ENCODE measurements at places on chromosomes 6 and 20. TPM values are rescaled to one million over a fixed set of nuclear protein-coding genes. Genes with fewer than 3 reads are reported as not detected.

Gene PNPLA1
- not detected for total RNA-seq

Gene RSPH9
- total RNA-seq = 0.44 TPM

Gene NDUFAF4
- total RNA-seq = 40.6 TPM

Gene GJA10
- not detected for total RNA-seq

Gene COL9A3
- total RNA-seq = 6.3 TPM

Gene ASIP
- total RNA-seq = not detected

Gene SRMS
- total RNA-seq = not detected

Gene WFDC5
- total RNA-seq = not detected

Gene C6orf118
- total RNA-seq = not detected

- no peak for DNase-seq
Measured at GRCh38 chr20:32763202-32764004, 1.2 kb downstream of the DNMT3B start.

DNA sequence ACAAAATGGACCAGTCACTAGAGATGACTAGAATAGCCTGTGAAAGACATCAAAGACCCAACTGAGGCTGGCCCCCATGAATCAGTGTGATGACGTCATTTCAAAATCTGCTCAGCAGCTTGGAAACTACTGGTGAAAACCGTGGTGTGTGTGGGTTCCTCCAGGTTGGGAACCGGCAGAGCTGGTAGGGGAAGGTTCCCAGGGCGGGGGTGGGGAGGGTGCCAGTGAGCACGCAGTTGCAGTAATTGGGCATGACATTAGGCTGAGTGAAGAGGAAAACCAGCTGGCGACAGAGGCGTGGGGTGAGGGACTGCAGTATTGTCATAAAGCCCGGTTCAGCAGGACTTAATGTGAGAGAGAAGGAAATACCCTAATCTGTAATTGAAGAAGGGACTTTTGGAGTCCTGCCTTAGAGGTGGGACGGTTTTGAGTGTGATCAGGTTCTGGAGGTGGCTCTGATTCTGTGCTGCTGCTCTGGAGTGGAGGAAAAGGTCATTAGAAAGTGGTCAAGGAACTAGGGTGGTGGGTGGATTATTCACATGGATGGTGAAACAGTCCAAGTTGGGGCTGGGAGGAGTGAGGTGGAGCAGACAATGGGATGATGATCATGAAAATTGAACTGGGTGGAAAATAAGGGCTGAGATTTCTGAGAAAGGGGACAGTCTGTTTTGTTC is 52.0 kb upstream of the MTHFD1L start:
- DNase-seq = no peak

- DNase-seq = no peak
Measured at GRCh38 chr20:8616792-8617191, 452.1 kb upstream of the PLCB4 start.

- no peak for DNase-seq
Measured at GRCh38 chr6:56713254-56713672, 70.6 kb upstream of the DST start.

- no peak for DNase-seq
Measured at GRCh38 chr6:37700620-37700973, 2.9 kb upstream of the MDGA1 start.

DNA sequence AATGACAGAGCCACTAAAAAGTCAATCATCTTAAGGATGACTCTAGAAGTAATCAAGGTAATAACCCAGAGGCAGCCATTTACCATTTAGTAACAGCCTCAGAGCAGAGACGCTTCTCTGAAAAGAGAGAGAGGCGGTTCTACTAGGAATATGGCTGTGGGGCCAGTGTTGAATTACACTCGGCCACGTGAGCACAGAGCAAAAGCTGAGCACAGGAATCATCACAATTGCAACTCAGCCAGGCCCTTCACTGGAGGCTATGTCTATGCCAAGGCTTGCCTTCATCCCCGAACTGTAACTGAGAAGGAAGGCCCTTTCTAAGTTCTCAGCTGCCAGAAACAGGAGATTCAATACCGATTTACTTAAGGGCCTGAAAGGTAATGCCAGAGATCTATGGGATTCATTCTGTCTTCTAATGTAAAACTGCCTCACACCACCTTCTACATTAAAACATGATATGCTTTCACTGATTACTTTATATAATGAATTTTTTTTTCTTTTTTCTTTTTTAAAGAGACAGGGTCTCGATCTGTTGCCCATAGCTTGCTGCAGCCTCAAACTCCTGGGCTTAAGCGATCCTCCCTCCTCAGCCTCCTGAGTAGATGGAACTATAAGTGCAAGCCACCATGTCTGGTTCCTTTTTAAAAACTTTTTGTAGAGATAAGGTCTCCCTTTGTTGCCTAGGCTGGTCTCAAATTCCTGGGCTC is 67.6 kb downstream of the NUDT3 start:
- DNase-seq = no peak

GRCh38 chr6:81216668-81217067 is 535.8 kb downstream of the TENT5A start:
- DNase-seq = no peak

- DNase-seq = no peak
Measured at GRCh38 chr6:139600343-139600742, 225.9 kb upstream of the CITED2 start.

- no peak for DNase-seq
Measured at GRCh38 chr6:43939281-43940070, 169.5 kb downstream of the VEGFA start.

- no peak for DNase-seq
Measured at GRCh38 chr20:43345676-43346075, 112.0 kb upstream of the SRSF6 start.

GRCh38 chr6:163994566-163994965 is 580.0 kb downstream of the QKI start:
- DNase-seq = no peak

GRCh38 chr6:75735491-75736186 is 13.4 kb upstream of the MYO6 start:
- no peak for DNase-seq

- DNase-seq = no peak
Measured at GRCh38 chr20:10467681-10468339, 32.7 kb downstream of the SLX4IP start.

DNA sequence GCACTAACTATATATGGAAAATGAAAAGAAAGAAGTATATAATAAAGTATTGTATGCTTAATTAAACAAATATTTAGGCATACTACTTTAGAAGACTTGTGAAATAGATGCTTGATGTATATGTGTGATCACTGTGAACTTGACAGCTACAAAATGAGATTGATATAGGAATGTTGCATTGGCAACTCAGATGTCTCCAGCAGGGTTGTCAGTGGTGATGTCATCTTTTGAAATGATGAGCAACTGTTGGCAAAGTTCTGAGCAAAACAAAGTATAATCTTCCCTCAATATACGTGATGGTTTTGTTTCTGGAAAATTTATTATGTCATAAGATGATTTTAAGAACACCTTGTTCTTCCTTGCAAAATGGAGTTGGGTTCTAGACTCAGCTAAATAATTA is 133.8 kb downstream of the ARID1B start:
- DNase-seq = no peak

DNA sequence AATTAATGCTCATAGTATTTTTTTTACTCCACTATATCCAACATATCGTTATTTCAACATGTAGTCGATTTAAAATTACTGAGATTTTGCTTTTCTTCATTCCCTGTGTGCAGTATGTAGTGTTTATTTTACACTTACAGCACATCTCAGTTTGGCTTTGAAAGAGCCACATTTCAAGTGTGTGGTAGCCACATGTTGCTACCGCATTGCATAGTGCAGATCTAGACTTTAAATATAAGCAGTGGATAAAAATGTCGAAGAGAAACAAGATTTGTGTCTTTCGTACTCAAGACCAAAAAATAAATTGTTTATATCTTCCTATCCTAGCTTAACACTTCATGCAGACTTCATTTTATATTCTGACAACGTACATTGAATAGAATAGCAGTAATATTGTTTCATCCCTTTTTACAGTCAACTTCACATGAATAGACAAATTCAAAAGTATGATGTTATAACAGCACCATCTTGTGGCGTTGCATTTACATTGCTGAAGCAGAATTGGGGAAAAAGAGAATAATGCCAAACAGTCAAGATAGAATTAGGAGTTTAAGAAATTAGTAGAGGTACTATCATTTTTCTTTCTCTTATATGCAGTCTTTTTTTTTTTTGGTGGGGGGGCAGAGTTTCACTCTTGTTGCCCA is 29.9 kb downstream of the FBXO5 start:
- DNase-seq = no peak

GRCh38 chr6:164051427-164051826 is 636.9 kb downstream of the QKI start:
- DNase-seq = no peak

DNA sequence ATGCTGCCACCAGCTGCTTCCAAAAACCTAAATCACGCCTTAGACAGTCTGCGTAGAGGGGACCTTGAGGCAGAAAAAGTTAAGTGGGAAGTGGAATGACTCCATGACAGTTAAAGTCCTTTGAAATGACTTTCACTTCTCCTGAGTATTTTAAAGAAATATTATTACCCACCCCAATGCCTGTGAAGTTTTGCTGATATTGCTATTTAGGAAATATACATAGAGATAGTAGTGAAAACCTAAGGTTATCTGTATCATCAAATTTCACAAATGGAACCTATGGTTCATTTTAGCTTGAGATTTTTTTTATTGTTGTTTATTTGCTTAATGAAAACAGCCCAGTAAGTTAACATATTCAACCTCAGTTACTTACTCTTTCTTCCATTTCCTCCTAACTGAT is 182.1 kb upstream of the FBXL4 start:
- no peak for DNase-seq

DNA sequence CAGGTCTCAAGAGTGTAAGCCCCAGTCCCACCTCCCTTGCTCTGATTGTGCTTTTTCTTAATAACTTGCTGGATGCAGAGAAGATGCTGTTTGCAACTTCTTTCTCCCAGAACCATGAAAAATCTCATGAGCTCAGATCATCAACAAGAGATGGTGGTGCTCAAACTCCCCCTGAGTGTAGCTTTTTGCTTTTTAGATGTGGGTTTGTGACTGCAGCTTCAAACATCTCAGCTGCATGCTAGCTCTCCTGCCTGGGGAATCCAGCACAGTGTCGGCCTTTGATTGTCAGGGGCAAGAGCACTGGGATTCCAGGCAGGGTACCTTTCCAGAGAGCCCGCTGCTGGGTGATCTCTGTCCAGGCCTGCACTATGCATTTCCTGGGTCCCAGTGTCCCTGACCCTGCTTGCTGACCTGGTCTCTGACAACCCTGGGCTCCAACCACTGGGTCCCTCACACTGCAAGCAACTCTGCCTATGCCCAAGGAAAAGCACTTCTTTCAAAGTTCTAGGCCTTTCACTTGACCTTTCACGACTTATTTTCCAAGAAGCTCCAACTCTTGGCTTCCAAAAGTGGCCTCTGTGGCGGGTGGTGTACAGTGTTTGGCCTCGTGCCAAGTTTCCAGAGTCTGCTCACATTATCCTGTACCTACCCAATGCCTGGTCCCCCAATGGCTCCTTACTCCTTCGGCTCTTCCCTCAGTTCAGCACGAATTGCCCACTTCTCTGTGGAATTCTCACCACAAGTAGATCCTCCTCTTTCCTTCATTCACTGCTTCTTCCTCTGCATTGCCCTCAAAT is 69.7 kb upstream of the LY86 start:
- DNase-seq = no peak

DNA sequence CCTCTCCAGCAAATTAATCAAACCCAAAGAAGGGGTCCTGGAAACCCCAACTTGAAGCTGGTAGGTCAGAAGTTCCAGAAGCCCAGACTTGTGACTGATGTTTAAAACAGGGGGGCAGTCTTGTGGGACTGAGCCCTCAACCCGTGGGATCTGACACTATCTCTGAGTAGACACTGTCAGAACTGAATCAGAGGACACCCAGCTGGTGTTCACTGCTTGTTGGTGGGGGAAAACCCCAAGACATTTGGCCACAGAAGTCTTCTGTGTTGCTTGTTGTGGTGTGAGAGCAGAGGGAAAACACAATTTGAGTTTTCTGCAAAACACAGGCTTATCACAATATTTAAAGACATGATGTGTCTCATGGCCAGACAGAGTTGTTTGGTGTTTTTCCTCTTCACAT is 29.9 kb downstream of the KIF13A start:
- DNase-seq = no peak

DNA sequence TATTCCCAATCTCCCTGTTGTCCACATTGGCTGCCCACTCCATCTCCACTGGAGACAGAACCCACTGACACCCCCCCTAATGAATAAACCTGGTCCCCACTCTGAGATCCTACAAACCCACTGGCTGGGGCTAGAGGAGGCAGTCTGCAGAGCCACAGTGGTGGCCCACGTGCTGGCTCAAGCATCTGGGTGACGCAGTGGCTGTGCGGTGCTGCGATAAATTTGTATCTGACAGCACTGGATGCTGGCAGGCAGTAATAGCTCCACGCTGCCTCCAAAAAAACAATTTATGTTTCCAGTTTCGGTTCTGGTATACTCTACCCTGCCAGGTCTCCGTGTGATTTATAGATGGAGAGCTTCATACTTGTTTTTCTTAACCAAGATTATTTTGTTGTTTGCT is 87.1 kb upstream of the SYNDIG1 start:
- DNase-seq = no peak

DNA sequence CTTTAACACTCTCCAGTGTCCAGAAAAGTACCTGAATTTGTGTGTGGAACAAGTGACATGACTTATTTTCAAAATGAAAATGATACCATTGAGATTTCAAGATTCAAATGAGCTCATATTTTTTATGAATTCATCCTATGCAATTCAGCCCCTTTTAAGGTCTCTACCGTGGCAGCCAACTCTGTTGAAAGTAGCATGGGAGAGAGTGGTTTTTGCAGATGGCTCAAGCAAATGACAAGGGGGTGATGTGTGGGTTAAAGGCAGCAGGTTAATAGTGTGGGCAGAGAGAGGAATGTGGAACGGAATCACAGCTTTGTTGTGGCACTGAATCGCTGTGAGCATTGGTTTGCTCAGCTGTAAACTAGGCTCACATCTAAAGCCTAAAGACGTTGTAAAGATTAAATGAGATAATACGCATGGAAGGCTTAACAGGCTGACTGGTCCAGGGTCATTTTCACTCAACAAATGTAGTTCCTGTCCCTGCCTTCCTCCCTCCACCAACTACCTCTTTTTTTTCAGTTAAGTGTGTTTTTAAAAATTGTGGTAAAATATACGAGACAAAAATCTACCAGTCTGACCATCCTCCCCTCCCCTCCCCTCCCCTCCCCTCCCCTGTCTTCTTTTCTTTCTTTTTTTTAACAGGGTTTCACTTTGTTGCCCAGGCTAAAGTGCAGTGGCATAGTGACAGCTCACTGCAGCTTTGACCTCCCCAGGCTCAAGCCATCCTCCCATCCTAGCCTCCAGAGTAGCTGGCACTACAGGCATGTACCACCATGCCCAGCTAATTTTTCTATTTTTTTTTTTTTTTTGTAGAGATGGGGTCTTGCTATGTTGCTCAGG is 114.7 kb upstream of the ZNF217 start:
- no peak for DNase-seq

DNA sequence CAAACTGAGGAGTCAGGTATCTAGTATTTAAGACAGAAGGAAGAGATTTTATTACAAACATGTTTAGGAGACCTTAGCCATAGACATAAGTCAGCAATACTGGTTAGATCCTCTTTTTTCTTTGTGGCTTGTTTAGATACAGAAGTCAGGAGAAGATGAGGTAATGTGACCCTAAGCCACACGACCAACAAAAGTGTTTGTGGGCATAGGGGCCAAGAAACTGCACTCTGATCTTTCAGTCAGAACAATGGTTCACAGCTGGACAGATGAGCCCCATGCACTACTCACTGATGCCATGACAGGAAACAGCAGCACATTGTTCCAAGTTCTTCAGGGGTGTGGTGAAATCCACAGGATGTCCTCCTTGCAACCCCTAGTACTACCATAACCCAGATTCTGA is 238.5 kb upstream of the RAB32 start:
- DNase-seq = no peak

GRCh38 chr20:48858075-48858790 is 30.4 kb upstream of the PREX1 start:
- no peak for DNase-seq
